SK-MEL-5 (cell line): ENCODE measurements at places on chromosomes 4 and X. TPM values are rescaled to one million over a fixed set of nuclear protein-coding genes. Genes with fewer than 3 reads are reported as not detected.

Gene PRRG1
- total RNA-seq: 15.2 and 17.6 TPM in 2 replicates

Gene SSX2B
- not detected in 2 replicates for total RNA-seq

Gene ZNF157
- total RNA-seq: 0.24 TPM in 1 of 2 replicates, not detected in the other

Gene SLITRK4
- total RNA-seq: 0.34 and 0.40 TPM in 2 replicates

Gene HELT
- not detected in 2 replicates for total RNA-seq

Gene CPZ
- not detected in 2 replicates for total RNA-seq

Gene DKK2
- 3.8 and 4.4 TPM in 2 replicates for total RNA-seq

Gene TMEM184C
- 26.3 and 31.0 TPM in 2 replicates for total RNA-seq

Gene SPACA5
- total RNA-seq: not detected in 2 replicates

Gene MAGEA1
- 2.2 and 2.5 TPM in 2 replicates for total RNA-seq
